ENCODE measurements at places on chromosomes 1 and 21.

DNA sequence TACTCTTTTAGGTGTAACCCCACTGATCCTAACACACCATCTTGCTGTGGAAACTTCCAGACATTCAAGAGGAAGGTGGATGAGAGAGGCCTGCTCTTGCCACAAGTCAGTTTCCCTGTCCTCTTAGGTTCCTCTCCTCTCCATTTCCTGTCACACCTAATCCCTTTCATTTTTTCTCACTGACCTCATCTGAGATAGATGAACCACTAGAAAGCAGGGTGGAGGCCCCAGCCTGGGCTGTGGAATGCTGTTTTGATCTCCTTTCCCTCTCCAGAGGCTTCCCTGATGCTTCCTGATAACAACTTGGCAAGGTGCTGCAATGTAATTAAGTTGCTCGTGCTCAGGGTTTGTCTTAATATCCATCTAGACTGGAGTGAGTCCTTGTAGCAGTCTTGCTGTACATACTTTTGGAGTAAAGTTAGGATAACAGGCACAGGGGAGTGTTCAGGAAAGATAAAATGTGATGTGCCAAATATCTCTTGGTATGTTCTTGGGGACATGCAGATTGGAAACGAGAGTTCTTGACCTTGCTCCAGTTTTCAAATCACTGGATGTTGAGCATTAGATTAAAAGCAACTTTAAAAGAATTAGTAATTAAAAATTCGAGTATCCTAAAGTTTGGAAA is 11.2 kb downstream of the LRRC42 start:
- no peak for DNase-seq

DNA sequence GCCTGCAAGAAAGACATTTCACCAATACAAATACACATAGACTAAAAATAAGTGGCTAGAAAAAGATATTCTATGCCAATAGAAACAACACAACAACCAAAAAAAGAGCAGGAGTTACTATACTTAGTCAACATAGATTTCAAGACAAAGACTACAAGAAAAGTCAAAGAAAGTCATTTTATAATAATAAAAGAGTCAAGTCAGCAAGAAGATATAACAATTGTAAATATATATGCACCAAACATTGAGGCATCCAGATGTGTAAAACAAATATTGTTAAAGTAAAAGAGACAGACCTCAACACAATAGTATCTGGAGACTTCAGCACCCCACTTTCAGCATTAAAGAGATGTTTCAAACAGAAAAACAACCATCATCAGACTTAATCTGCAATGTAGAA is 104.6 kb downstream of the AMY1C start:
- DNase-seq: no peak

- no peak for DNase-seq
Measured at GRCh38 chr1:46983830-46984586, 39.5 kb upstream of the CYP4X1 start.

DNA sequence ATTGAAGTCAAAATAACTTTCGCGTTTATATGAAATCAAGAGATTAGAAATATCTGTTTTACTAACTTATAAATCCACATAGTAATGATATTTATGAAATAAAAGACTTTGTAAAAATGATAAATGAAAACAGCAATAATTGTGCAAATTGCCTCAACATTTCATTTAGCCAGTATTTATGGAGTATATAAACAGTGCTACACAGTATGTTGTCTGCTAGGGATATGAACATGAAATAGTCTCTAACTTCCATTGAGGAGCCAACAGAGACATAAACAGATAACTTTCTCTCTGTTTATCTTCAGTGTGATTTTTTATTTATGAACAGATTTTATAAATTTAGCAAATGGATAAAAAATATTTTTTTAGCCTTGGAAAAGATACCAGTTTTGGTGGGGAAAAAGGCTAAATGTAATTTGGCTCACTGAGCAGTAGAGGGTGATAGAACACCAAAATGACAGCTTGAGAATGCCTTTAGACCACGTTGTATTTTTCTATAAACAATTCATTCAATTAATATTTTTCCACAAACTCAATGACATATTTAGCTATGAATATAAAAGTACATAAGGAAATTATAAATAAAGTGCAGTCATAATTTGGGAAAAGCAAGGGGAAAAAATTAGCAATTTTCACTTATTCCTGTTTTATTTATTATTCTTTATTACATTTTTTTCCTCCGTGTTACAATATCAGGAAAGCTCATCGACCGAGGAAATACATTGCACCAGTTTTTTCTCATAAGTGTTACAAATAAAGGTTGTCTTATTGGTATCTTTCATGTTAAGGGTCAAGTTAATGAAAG is 47.5 kb upstream of the EEIG2 start:
- DNase-seq: peak; percentile 22

- no peak for DNase-seq
Measured at GRCh38 chr1:151897991-151898431, 11.3 kb downstream of the THEM4 start.

GRCh38 chr1:907611-908451 is 15.9 kb upstream of the SAMD11 start:
- DNase-seq: peak; percentile 3

GRCh38 chr1:3050603-3051002 is 18.4 kb upstream of the PRDM16 start:
- DNase-seq: no peak

DNA sequence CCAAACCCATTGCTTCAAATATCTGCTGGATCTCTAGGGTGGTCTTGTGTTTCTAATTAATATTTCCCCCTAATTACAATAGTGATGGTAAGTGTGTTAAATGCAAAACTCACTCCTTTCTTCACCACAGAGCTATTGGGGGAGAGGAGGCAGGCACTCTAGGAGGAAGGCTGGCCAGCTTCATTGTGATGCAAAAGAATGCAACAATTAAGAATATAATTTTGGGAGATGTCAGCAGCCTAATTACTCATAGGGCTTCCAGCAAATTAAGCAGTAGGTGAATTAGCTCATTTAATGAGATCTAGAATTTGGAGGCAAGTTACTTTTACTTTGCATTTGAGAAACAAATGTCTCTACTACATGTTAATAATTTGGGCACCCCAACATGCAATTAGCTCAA is 560.4 kb upstream of the DAB1 start:
- DNase-seq: no peak

DNA sequence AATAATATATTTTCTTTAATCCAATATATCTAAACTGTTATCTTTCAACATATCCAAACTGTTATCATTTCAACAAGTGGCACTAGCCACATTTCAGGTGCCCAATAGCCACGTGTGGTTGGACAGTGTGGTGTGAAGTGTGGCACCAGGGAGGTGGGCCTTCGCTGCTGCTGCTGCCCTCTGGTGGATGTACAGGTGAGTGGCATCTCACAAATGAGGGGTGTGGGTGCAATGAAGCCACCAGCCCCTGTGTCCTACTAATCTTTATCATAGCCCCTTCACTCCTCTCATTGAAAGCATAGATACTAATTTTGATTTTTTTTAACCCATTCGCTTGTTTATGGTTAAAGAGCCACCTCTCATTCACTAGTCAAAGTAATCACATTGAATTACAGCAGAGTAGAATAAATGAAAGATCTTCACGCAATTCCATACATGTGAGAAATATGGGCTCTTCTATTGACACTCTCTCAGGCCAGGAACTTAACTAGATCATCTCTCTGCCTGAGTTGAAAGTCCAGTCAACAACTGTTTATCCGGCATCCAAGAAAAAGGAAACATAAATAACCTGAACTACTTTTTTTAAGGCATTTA is 499.2 kb downstream of the OMA1 start:
- DNase-seq: peak; percentile 9

DNA sequence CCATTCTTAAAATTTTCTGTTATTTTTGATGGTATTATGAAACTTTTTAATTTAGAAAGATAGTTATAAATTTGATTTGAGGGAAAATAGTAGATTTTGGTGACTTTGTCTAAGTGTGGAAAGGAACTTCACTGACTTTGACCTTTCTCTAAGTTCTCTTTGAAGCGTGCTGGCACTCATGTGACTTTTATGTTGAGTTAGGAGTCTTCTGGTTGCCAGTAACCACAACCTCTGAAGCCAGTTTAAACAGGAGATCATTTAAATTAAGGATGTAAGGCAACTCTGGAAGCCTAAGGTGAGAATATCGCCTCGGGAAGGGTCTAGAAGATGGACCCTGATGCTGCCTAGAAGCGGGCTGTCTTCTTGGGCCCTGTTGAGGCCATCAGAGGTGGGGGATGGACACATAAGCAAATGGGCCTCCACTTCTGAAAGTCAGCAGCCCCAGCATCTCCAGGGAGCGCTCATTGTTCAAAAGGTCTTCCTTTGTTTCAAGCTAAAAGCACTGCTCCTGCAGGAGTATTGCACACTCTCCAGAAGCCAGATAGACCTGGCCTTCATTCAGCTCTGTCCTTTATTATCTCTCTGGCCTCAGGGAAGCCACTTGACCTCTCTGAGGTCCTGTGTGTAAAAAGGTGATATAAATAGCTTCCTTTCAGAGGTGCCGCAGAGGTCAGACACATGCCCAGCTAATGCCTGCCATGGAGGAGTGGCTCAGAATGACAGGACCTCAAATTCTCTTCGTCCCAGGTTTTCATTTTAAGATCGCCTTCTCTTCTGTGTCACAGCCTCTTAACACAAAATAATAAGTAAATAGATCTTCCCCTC is 5.1 kb upstream of the RCAN1 start:
- DNase-seq: no peak

DNA sequence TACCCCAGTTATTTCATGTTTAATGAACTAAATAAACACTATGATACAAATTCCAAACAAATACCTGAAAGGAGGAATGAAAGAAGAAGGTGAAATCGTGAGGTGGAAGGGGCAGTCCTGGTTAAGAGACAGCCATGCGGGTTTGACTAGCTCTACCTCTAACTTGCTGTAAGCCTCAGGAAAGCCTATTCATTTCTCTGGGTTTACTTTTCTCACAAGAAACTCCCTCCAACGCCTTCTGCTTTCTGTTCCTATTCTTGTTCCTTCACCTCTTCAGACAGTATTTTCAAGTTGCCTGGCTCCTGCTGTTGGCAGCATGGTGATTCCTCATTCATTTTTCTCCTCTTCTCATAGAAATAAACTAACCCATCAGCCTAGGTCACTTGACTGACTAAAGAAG is 92.4 kb downstream of the NTPCR start:
- DNase-seq: no peak

DNA sequence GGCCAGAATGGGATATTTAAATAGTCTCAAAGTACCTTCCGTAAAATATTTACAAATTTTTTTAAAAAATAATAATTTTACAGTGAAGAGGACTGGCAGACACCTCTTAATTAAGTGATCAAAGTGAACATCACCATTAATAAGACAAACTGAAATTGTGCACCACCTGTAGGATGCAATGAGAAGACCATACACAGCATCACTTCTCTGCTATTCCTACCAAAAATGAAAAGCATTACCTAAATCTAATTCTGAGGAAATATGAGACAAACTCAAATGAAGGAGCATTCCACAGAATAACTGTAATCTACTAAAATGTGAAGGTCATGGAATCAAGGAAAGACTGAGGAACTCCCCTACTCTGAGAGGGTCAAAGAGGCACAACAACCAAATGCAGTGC is 68.2 kb upstream of the PRDX6 start:
- no peak for DNase-seq

DNA sequence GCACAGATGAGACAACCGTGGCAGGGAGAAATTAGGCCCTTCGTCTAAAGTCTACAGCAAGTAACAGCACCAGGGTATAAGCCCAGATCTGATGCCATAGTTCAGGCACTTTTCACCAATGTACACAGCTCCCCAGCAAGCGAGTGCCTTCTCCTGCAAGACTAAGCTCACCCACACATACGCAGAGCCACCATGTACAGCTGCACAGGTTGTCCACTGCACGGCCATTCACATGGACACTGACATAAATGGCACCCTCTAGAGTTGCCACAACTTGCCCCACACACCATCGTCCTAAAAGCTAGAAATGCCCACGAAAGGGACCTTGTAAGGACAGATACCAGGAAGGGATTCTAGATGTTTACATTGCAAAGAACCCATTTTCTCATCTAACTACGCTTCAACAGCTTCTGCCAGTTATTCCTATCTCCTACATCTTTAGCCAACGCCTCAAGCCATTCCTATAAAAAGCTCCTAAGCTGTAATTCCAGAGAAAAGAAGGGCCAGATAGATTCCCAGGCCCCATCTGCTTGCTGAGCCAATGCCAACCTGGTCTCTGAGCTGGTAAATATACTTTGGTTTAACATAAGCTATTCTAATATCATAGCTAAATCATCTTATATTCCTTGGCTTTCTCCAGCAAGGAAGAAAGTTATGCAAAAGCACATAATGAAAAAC is 174.0 kb upstream of the KAZN start:
- DNase-seq: no peak

DNA sequence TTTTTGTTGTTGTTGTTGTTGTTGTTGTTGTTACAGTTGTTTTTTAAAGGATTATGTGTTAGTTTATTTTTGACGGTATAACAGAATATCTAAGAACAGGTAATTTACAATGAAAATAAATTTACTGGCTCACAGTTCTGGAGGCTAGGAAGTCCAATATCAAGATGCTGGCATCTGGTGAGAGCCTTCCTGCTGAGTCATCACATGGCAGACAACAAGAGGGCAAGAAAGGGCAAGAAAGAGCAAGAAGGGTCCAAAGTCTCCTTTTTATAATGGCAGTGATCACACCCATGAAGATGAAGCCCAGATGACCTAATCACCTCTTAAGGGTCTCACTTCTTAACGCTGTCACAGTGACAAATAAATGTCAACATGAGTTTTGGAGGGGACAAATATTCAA is 142.1 kb downstream of the NEGR1 start:
- DNase-seq: no peak

DNA sequence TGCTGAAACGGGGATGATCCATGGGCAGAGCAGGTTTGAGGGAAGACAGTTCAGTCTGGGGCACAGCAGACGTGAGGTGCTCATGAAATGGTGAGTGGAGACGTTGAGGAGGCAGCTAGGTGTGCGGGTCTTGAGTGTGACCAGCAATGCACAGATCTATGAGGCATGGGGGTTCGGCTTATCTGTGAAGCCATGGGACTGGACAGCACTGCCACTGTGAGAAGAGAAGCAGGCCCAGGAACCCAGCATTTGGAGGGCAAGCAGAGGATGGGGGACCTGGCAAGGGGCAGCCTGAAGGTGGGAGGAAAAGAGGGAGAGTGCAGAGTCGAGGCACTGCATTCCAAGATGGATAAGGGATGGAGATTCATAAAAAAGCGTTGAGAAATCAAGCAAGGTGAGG is 8.0 kb downstream of the CSF1 start:
- no peak for DNase-seq

- no peak for DNase-seq
Measured at GRCh38 chr1:228872080-228872479, 136.8 kb downstream of the RHOU start.

- DNase-seq: no peak
Measured at GRCh38 chr1:227912866-227913265, 34.9 kb downstream of the WNT9A start.

DNA sequence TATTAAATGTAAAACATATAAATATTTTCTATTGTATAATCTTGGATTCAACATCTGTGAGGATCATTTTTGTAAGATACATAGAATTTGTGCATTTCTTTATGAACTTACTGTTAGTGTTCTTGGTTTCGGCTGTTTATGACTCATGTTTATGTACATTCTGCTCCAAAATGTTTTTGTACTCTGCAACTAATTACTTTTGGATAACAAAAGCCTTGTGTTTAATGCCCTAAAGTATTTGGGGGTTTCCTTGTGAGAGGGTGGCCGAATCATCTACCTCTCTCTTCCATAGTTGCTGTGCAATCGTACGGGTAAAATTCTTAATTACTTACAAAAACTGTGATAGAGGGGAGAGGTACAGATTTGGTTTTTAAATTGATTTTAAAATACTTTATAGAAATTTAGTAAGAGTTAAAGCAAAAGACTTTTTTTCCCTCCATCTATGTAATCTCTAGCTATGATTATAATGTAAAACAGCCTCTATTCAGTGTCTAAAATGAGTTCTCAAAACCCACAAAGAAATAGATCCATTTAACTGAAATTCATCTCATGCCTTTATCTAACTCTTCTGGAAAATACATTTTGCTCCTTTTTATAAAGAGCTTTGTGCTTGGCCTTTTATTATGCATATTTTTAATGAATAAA is 38.7 kb upstream of the LRRC8C start:
- no peak for DNase-seq

Data from SK-N-DZ (cell line).